ENCODE measurements at places on chromosomes 11 and 22.

GRCh38 chr11:102238391-102238821 lies 78.9 kb upstream of the BIRC3 start:
- DNase-seq, result no peak

- no peak for DNase-seq
Observed at GRCh38 chr11:25065746-25066145, 568.9 kb downstream of the LUZP2 start.

DNA sequence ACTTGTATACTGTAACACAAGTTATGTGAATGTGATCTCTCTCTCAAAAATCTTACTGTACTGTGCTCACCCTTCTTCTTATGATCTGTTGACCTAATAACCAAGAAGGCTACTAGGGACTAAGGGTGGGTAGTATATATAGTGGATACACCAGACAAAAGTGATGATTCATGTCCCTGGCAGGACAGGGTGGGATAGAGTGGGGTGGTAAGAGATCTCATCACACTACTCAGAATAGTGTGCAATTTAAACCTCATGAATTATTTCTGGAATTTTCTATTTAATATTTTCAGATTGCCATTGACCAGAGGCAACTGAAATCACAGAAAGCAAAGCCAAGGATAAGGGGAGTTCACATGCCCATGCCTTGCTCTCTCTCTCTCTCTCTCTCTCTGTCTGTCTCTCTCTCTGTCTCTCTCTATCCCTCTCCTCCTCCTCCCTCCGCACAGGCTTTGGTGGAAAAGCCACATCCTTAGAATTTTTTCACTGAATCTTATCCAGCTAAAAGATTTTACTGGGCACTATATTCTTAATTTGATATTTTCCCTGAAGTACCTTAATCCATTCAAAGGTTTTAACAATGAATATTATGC lies 12.0 kb upstream of the STK33 start:
- no peak for DNase-seq

DNA sequence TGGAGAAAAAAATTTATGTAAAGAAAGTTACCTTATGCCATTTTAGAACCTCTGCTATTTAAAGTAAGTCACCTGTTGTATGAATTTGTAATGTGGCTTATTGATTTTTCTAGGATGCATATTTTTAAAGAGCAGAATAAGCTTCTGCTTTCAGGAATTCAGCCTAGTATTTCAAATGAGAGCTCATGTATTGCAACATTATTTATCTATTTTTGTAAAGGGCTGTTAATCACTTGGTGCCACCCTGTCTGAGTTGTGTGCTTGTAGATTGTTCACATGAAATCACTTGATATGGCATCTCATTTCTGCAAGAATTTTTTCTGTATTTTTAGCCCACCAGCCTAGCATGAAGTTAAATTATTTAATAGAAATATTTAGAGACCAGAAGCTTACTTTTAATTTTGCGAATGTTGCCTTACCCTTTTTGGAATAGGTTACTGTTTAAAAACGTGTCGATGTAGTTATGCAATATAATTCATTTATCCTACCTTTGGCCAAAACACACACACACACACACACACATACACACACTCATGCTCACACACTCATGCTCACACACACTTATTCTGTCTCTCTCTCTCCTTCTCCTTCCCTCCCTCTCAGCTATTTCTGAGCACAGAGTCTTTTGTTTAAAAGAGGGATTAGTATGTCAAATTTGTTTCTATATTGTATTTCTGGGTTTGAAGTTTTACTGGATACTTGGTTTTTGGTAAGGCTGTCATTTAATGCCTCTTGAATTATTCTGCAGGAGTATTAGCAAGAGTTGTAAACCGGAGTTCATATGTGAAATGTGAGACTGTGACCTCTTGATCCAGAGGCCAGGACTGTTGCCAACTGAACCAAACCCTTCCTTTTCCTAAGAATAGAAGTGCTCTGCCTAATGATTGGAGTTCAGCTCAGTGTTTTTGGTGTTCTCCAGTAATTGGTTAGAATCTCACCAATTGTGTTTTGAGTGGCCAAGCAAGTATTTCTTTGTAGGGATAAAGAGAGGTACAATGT lies 34.4 kb downstream of the YAP1 start:
- DNase-seq, result no peak

DNA sequence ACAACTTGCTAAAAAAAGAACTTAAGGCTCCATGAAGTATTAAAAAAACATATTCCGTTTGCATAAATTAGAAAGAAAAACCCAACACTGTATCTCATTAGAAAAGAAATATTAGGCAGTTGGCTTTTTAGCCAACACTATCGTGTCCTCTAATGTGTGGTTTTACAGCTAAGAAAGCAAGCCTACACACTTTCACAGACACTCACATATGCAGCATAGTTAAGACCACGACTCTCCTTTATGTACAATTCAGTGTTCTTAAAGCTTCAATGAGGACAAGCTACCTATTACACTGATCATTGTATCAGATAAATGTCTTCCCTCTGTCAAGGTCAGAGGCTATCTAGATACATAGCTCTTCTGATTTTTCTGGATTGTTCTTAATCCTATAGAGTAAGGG lies 80.1 kb downstream of the PICALM start:
- DNase-seq, result no peak

GRCh38 chr11:122793515-122793914 lies 44.8 kb upstream of the CRTAM start:
- no peak for DNase-seq

DNA sequence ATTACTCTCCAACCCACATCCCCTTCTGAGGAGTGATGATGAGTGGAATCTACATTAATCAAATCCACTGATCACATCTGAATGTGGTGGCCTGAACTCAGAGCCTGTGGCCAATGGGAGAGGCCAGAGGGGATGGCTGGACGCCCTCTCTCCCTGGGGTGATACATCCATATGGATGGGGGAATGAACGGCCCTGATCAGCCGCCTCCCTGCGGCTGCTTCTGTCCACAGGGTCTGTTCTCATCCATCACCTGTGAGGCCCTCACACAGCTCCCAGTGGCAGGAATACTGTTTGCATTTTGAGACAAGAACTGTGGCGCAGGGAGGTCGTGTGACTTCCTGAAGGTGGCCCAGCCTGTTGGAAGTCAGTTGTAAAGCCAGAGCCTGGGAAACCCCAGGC lies 78.3 kb upstream of the SHISAL1 start:
- no peak for DNase-seq

DNA sequence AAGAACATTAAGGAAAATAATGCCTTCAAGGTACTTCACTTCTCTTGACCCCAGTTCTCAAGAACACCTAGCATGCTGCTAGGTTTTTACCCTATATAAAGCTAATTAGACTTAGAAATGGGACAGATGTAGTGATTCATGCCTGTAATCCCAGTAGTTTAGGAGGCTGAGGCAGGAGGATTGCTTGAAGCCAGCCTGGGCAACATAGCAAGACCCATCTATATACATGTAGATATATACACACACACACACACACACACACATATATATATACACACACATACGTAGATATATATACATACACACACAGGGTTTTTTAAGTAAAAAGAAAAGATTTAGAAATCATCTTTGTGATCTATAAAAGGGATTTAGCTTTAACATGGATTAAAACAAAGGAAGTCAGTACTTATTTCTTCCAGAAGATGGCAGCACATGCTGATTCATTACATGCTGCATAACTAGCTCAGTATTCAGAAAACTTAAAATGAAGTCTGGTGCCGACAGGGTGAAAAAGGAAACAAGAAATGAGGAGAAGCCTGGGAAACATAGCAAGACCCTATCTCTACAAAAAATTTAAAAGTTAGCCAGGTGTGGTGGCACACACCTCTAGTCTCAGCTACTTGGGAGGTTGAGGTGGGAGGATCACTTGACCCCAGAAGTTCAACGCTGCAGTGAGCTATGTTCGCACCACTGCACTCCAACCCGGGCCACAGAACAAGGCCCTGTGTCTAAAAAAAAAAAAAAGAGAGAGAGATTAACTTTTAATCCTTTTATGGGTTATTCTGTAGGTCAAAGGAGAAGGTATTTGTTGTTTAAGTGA lies 28.5 kb upstream of the RBX1 start:
- no peak for DNase-seq

Measured in stimulated activated CD8-positive, alpha-beta memory T cell treated with anti-CD3 and anti-CD28 coated beads, Interleukin-4, amount 100 ng/mL, for 4 hours (primary cell).